Ureter (tissue), 1 donor: ENCODE measurements at places on chromosomes 11 and 22.

GRCh38 chr11:13966486-13966885, 4.0 kb downstream of the SPON1 start:
- DNase-seq, result no peak

DNA sequence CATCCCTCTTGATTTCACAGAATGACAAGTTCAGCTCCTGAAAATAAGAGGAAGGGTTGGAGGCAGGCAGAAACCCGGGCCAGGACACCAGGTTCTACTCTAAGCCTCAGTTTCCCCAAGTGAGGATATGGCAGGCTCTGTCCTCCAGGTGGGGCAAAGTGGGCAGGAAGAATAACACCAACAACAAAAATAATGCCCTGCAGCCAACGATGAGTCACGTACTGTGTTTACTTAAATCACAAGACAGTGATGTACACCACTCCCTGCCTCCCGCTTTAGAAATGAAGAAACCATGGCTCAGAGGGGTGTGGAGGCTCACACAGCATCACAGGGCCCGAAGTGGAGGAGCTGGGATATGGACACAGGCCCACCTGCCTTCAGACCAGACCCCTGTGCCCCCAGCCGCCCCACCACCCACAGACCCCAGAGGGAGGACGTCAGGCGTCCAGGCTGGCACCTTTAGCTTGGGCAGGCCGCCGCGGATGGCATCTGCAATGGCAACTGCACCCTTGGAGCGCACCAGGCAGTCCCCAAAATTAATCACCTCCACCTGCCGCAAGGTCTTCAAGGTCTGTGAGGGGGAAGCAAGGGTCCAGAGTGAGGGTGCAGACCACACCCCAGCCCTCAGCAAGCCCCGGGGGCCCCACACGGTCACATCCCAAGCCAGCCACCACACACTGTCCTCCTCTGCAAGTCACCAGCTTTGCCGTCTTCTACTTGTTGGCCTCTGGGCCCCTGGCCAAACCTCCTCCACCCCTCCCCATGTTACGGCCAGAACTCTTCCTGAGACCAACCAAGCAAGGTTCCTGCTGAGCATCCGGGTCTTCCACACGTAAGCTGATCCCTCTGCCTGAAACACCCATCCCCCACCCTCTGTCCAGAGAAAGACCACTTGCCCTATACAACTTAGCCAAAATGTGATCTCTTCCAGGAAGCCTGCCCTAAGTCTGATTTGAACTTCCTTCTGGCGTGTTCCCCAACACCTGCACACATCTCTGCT, 15.8 kb upstream of the CHADL start:
- no peak for DNase-seq

- DNase-seq, result no peak
These were observed 66.2 kb upstream of the ZC3H12C start for GRCh38 chr11:110026858-110027626.

- DNase-seq, result peak; percentile 2
These were observed 499.6 kb downstream of the BRD1 start for GRCh38 chr22:49328118-49328475.

GRCh38 chr22:29623059-29623458, 19.6 kb downstream of the NF2 start:
- DNase-seq, result no peak

GRCh38 chr22:35150183-35151107, 84.5 kb downstream of the ISX start:
- DNase-seq, result peak; percentile 67

- DNase-seq, result no peak
These were observed 165.1 kb upstream of the NCAM1 start for GRCh38 chr11:112795911-112796649.

DNA sequence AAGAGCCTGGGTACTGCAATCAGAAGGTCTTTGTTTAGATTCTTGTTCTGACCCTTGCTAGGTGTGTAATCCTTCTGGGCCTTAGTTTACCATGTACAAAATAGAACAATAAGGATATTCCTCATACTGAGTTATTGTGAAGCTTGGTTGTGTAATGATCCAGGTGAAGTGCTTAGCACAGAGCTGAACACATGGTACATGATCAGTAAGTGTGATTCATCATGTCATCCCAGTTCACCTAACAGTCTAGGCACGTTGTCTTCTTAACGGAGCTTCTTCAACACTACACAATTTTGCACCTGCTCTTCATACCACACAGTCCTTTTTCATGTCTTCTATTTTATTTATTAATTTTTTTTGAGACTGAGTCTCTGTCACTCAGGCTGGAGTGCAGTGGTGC, 234.3 kb upstream of the TENM4 start:
- no peak for DNase-seq

- no peak for DNase-seq
These were observed 1.5 kb downstream of the HSPA8 start for GRCh38 chr11:123060277-123061000.

DNA sequence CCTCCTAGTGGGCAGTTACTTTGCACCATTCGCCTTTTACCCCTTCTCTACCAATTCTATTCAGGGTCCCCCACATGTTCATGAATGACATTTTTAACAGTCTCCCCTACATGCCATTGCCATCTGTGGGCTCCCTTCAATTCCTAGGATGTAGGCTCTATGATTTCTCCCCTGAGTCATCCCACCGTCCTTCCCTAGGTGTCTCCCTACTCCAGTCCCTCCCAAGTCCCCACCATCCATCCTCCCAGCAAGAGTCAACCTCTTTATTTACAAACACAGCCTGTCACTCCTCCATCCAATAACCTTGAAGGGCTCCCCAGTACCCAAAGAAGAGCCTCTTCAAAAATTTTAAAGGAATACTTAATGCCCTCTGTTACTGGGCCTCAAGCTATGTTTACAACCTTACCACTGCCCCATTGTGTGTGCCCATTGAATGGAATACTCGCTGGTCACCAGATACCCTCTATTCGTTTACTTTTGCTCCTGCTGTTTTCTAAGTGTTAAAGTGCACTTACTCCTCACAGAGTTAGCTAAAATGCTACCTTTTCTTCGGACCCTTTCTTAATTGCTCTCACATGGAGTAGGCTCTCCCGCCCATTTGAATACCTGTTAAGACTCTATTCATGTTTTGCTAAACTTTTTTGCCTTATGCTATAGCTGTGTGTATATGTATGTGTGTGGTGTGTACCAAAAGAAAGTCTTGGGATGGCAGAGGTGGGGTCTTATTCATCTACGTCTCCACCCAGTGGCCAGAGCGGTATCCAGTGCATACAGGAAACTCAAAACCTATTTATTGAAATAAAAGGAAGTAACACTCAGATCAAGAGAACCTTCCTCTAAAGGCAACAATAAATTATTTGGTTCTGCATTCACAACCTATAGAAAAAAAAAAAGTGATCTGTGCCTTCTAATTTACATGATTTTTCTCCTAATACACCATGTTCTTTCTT, 235.8 kb upstream of the CCDC90B start:
- no peak for DNase-seq

DNA sequence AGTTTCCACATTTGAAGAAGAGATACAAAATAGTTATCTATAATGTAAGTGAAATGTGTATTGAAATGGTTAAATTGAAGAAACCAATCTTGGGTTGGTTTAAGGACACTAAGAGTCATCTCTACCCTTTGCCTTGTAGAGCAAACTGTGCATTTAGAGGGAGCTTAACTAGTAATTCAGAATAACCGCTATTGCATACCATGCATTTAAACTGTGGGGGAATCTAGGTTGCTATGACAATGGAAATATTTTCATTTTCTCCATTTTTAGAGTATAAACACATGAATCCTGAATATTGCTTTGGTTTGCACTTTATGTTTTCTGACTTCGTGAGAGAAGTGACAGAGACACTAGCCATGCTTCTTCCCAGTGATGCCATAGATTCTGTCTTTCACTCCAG, 39.7 kb downstream of the FAT3 start:
- no peak for DNase-seq

GRCh38 chr22:43320943-43321900, 21.9 kb downstream of the SCUBE1 start:
- no peak for DNase-seq

DNA sequence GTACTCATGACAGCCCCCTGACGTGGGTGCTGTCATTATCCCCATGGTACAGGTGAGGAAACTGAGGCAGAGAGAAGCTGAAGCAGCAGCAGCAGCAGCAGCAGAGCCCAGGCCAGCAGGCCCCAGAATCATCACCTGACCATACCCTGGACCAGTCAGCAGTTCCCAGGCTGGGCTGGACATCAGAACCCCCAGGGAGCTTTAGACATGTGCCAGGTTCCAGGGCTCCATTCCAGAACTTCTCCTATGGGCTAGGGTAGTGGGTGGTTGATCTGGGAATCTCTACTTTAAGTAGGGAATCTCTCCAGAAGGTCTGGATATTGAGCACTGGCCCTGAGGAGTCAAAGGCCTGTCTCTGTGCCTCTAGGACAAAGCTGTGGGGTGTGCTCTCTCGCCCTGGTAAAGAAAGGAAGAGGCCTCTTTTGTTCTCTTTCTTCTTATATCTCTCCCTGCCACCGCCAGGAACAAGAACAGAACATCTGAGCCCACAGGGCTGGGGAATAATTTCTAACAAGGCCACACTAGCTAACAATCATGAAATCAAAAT, 26.6 kb downstream of the MAFF start:
- no peak for DNase-seq

GRCh38 chr22:24189249-24190158, 8.2 kb downstream of the SUSD2 start:
- DNase-seq, result peak; percentile 79

GRCh38 chr11:22006901-22007300, 186.0 kb upstream of the ANO5 start:
- no peak for DNase-seq
